Motor neuron (in vitro differentiated cells): ENCODE measurements at places on chromosomes 1 and 21.

- no peak for ATAC-seq
Measured at GRCh38 chr1:30778154-30778978, 20.8 kb upstream of the LAPTM5 start.

DNA sequence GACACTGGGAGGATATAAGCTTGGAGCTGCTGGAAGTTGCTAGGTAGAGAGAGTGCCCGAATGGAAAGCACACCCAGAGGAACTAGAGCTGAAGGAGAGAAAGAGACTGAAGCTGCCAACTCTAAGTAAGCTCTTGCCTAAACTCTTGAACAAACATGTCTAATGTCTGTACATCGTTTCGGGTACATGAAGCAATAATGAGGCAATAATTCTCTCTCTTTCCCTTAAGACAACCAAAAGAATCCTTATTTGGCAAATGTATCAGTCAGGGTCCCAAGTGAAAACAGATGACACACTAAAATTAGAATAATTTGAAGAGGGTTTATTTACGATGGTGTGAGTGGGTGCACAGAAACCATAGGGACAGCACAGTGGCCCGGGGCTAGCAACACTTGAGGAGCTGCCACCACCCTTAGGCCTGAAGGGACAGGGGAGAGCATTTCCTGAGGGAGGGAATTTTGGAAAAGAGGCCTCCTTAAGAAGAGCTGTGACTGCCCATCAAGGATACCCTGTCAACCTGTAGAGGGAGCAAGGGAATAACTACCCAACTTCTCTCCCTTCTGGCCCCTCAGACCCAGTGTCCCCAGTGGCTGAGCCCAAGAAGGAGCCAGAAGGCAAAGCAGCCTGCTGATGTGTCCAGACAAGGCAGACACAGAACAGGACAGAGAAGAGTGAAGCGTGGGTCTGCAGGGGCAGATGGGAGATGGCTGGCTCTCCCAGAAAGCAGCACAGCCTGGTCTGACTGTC is 36.1 kb upstream of the KHDRBS1 start:
- peak; percentile 62 for ATAC-seq

GRCh38 chr1:21262293-21263051 is 27.8 kb downstream of the ECE1 start:
- peak; percentile 82 for ATAC-seq

DNA sequence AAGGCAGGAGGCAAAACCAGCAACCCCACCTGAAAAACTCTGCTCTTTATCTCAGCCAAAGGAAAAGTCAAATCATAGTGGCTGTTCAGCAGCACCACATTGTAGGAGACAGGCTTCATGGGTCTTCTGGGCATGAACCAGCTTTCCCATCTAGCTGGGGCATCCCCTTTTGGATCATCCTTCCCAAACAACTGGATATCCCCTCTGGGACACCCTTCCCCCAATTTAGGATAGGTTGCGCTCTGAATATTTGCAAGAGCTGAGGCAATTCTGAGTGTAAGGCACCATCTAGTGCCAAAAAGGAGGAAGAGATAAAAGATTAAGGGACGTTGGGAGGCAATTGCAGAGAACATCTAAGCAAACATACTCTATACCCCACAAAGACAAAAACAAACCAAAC is 295.8 kb downstream of the MATN1 start:
- ATAC-seq: no peak

GRCh38 chr1:64875101-64875500 is 91.2 kb downstream of the JAK1 start:
- ATAC-seq: no peak

DNA sequence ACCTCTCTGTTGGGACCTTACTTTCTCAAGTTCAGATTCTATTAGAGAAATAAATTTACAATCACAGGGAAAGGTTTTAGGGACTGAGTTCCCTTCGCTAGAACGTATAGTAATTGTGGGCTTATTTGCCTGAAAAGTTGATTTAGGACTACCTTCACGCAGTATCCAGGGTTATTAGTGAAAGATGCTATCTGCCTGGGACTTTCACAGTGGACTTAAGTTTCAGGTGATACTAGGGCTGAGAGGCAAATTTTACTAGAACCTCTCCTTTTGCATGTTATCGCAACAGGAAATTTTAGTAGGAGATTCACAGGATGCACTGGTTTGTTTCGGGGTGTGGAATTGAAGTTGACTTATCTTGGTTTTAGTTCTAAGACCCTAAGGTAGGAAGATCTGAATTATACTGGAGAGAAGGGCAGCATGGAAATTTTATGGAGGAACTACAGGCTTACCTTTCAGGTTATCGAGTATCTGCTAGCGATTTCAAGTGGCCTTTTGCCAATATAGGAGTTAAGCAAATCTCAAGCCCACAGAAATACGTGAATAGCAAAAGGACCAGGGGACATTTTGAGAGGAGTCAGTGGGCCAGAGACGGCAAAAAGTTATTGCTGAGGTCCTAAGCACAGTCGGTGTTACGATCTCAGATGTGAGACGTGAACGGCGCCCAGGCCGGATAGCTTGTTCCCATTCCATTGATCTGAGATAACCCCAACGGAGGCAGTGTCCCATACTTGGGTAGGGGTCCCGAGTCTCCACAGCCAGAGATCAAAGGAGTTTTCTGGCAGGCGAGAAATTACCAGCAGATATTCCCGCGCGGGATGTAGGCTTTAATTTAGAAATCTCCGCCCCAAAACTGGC is 723 bp upstream of the GNAI3 start:
- peak; percentile 19 for ATAC-seq
